ENCODE measurements at places on chromosomes 5 and 9. TPM values are rescaled to one million over a fixed set of nuclear protein-coding genes. Genes with fewer than 3 reads are reported as not detected.

RPL12 gene
- 2,436 TPM for total RNA-seq

PCDHGA6 gene
- 0.63 TPM for total RNA-seq

DMRT2 gene
- total RNA-seq: 4.0 TPM

LCN15 gene
- total RNA-seq: not detected

PCDHA5 gene
- total RNA-seq: not detected

IFNA4 gene
- total RNA-seq: not detected

CATSPER3 gene
- total RNA-seq: not detected

SAXO1 gene
- not detected for total RNA-seq

PCDHGA9 gene
- total RNA-seq: 1.8 TPM

SH3GL2 gene
- total RNA-seq: 0.07 TPM

All from airway epithelial cell (primary cell).